ENCODE measurements at places on chromosomes 2 and 18. TPM values are rescaled to one million over a fixed set of nuclear protein-coding genes. Genes with fewer than 3 reads are reported as not detected.

Gene STAM2
- total RNA-seq: 83.0 TPM

- no peak for DNase-seq
Observed at GRCh38 chr2:192035731-192036442, 158.8 kb downstream of the TMEFF2 start.

DNA sequence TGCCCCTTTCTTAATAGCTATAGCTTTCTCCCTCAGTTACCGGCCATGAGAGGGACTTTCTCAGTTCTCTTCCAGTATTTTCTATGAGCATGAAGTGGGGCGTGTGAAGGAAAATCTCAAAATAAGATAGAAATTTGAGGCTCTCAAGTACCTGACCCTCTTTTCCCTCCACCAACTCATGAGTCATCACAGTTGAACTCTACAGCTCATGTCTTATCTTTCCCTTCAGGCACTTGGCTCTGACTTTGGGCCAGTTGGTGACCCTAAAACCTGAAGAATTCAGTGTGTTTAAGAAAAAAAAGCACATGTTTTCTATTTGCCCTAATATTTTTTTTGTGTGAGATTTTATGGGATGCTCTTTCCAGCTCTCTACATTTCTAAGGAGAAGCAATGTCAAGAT lies 896.7 kb upstream of the ZEB2 start:
- DNase-seq: no peak

DNA sequence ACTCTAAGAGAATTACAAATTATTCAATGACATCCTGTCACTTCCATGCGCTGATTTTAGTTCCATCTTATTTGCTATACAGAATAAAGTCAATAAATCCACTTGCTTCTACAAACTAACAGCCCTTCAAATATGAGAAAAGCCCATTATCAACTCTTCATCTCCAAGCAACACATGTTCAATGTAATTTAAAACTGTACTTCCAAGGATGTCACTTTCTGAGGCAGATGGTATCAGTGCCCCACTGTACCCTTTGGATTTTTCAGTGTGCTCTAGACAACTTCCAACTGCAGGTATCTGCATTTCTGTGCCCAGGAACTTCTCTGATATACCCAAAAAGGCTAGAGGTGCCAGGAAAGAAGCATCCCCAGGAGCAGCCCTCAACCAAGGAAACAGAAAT lies 87.6 kb downstream of the SMAD2 start:
- no peak for DNase-seq

DNA sequence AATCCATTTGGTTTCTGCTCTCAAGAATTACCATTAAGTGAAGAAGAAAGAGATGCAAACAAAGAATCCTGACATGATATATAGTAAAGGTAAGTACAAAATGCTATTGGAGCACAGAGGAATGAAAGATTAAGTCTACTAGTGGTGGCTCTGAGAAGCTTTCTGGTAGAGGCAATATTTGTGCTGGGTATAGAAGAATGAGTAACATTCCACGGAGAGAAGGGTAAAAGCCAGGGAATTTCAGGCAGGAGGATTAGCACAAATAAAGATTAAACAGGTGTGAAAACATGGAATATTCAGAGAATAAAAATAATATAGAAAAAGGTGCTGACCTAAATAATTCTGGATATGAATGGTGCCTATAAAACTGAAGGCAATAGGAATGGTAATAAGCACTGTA lies 31.8 kb downstream of the METTL8 start:
- no peak for DNase-seq
